ENCODE measurements at places on chromosomes 4 and X. TPM values are rescaled to one million over a fixed set of nuclear protein-coding genes. Genes with fewer than 3 reads are reported as not detected.

The SPOCK3 gene
- not detected for total RNA-seq

The ETDB gene
- not detected for total RNA-seq

The CLGN gene
- total RNA-seq = 0.23 TPM

The UGT2B11 gene
- total RNA-seq = not detected

The HTN3 gene
- total RNA-seq = not detected

The FMR1NB gene
- not detected for total RNA-seq

The CT45A5 gene
- not detected for total RNA-seq

The MAGEC2 gene
- not detected for total RNA-seq

The NFKB1 gene
- 224 TPM for total RNA-seq

The ARX gene
- total RNA-seq = not detected

The PDLIM3 gene
- total RNA-seq = not detected

The TRAM1L1 gene
- total RNA-seq = not detected

The FAM184B gene
- not detected for total RNA-seq

- no peak for DNase-seq
These were observed 7.3 kb downstream of the GPRASP1 start for GRCh38 chrX:102658556-102658955.

GRCh38 chr4:110032603-110033002 is 119.9 kb downstream of the EGF start:
- DNase-seq = no peak

DNA sequence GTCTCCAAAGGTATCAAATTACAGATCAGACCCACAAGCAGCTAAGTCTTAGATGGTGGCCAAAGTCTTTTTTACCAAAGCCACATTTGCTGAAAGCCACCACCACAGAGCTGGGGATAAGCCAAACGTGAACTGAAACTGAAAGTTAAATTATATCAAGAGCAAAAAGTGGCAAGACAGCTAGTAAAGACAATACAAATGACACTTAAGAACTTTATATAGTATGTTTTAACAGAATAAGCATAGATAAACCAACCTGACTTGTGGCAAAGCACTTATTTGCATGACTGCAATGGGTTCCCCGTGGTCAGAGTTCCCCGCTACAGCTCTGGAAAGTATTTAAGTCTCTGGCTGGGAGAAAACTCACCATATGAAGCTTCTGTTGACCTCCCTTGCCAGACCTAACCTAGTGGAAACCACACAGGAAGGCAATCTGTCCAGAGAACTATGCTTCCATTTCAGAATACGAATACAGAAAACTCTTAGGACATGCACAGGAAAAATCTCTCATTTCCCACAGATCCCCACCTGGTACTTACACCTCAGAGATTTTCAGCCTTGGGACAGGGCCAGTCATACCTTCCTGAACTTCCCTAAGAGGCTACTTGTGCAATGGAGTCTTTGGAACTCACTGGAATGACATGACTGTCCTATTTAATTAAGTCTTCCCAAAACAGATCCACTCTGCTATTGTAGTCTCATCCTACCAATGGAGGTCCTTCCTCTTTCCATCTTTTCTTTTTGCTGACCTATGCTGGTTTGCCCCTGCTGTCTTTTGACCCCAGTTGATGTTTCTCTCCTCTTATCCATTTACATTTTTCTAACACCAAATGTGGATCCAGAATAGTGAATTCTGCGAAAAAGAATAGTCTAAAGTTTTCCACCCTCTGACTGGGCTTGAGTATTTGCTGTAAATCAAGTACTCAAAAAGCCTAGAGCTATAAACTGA is 225.1 kb downstream of the NR3C2 start:
- peak; percentile 48 for DNase-seq

GRCh38 chr4:54226404-54227255 is 2.5 kb upstream of the PDGFRA start:
- peak; percentile 11 for DNase-seq

DNA sequence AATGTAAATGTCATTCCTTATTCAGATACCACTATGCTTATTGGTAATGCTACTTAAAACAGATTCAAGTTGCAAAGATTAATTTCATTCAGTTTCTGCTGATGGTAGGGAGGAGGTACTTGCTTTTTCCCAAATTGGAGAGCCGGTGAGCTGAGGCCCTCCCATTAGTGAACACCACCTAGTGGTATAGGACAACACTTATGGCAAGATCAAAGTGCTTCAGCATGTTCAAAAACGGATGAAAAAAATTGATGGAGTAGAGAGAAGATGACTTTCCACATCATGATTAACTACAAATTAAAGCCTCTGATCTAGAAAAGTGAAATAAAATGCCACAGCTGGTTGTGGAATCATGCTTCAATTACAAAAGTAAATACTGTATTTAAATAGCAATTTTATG is 112.9 kb downstream of the MBNL3 start:
- no peak for DNase-seq

DNA sequence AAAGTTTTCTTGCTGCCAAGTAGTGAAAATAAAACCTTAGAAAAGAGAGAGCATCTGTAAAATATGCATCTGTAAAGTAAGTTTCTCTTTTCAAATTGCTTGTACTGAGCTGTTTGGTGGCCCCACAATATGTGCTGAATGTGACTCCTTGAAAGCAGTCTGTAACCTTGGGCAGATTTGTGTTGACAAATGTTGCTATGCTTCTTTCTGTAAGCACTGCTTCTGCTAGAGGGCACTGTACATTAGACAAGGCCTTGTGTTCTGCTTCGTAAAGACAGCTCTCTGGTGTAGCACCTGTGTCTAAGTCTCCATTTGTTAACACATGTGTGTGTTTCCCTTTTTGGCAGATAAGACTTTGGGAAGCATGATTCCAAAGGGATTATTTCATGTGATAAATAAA is 56.6 kb upstream of the NRK start:
- no peak for DNase-seq

- DNase-seq = no peak
These were observed 102.5 kb downstream of the FNIP2 start for GRCh38 chr4:158871335-158871724.

DNA sequence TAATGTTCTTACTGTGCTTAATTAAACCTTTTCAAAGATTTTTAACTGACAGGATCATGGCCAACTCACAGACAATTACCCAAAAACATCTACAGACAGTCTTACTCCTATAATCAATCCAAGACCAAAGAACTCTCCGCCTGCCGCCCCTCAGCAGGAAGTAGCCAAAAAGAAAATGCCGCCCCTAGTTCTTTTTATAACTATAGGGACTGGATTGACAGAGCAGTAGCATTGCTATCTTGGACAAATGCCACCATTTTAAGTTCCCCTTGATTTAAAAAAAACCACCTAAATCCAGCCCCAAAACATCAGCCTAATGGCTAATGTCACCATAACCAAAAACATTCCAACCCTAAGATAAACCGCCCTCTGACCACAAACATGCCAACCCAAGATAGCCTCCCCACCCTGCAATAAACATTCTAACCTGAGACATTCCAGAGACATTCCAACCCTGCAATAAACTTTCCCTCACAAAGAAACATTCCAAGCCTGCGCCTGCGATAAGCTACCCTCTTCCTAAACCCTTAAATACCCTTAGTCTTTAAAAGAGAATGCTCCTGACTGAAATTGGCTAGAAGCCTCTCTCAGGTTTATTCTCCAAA is 77.0 kb downstream of the COQ2 start:
- DNase-seq = no peak

- DNase-seq = no peak
These were observed 175.7 kb upstream of the RASGEF1B start for GRCh38 chr4:81647388-81647787.

DNA sequence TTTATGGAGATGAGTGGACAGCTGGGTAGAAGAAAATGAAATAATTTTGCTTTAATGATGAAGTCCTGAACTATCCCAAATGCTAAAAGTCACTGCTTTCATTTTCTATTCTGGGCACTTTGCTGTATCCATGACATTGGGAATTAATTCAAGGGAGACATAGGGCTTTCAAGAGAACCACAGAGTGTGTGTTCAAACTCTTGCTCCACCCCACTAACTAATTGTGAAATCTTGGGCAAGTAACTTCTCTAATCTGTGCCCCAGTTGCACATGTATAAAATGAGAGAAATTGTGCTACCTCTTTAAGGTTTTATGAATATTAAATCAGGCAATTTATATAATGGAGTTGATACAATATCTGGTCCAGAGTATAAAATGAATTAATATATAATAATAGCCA is 1422.0 kb downstream of the ADGRL3 start:
- DNase-seq = no peak

DNA sequence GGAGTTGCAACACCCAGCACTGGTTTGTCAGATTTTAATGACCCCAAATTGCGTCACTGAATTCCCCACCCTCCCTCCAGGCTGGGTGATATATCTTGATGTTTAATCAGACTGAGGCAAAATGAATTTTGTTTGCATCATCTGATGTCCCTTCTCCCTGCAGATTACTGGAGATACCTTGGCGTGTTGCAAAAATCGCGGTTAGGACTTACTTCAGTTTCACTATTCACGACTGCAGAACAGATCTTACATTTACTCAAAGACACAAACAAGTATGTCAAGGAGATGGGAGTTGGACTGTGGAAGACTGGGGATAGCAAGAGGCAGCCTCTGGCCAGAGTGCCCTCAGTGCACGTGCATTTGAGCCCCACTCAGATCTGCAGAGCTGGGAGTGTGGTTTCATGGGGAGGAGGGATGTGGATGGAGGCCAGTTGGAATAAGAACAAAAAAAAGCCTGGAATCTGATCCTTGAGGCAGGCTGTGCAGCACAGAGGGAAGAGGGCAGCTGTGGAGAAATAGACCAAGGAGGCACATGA is 92.2 kb upstream of the MTM1 start:
- no peak for DNase-seq

- DNase-seq = no peak
These were observed 128.7 kb downstream of the MGST2 start for GRCh38 chr4:139794158-139794954.

DNA sequence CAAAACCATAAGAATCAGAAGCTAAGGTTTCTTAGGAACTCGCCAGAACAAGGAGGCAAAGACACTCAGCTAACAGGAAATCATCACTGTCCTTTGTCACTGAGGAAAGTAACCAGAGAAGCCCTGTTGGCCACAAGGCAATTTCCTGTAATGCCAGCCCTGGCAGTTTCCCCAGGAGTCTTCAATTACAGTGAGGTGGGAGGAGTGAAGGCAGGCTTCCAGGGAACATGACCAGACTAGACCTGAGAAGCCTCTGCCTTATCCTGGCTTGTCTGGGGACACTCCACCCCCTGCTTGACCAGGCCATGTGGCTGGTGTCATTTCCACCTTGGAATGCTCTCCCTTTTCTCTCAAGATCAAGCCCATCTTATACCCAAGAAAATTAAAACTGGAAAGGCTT is 125.3 kb downstream of the COL4A6 start:
- no peak for DNase-seq

GRCh38 chr4:179817317-179817716 is 2375.1 kb upstream of the AGA start:
- no peak for DNase-seq
